ENCODE measurements at places on chromosomes 6 and 20.

DNA sequence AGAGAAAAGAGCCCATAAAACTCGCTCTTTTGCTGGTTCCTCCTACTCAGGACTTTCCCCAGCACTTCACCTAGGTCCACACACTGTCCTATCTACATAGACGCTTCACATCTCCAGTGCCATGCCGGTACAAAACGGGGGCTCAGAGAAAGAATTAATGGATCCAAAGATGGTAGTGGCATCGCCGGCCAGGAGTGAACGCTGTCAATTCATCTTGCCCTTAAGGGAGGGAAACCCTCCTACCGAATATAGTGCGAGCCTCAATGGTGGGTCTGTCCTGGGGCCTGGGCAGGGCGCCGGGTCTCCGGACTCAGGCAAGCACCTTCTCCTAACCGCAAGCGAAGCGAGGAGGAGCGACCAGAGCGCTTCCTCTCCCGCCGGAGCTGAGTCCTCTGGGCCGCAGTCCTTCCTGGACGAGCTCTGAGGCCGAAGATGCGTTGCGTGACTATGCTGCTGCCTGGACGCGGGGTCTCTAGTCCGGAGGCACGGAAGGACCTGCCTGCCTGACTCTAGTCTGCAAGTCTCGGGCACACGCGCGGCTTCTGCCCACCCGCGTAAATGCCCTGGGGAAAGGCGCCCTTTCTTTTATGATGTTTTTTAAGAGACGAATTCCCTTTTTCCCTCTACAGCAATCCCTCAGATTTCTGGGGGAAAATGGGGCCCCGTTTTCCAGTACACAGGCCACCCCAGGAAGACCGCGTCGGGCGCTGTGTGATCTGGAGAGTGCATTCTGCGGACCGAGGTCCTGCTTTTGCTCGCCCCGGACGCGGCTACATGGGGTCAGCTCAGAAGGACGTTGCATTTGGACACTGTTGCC lies 100.1 kb upstream of the PRDM1 start:
- no peak for DNase-seq

- DNase-seq, result no peak
These were observed 113.8 kb downstream of the AHI1 start for GRCh38 chr6:135383766-135384165.

GRCh38 chr6:41332842-41333736 lies 2.3 kb upstream of the NCR2 start:
- no peak for DNase-seq

DNA sequence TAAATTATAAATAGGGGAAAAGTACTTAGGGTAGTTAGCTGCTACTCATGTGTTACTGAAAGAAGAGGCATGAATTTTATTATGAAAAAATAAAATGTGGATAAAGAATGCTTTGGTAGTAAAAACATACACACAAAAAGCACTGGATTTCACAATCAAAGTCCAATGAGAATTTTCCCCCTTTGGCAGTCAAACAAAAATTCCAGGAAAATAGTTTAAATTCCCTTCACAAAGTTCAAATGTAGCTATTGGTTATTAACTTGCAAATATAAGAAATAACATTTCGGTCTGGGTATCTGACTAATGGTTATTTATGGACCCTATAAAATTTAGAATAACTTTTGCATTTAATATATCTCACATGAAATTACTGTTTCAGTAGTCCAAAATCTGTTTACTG lies 210.4 kb downstream of the FOXC1 start:
- peak; percentile 35 for DNase-seq

- peak; percentile 74 for DNase-seq
These were observed 12.5 kb upstream of the THBD start for GRCh38 chr20:23061734-23062561.

DNA sequence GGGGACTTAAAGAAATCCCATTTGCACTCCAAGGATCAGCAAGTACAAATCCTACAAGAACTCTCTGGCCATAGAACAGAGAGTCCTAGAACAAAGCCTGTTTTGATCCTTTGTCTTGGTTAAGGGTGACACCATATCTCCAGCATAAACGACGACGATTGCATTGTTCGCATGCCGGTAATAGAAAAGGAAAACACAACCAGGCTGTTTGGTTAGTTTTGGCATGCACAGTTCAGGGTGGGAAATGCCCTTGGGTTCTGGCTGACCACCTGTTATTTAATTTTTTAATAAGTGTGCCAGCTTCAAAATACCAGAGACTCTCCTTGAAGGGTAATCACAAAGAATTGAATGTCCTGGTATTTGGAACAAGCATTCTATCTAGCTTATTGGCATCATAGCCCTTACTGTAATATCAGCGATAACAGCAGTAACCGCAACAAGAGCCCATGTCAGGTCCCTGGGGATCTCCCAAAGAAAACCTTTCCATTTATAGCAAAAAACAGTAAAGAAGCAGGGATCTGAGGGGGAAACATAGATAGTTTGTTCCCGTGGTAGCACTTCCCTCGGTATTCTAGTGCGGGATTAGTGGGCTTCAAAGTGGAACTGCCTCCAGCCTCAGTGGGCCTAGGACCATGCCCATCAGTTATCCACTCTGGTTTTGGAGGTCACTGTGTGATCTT lies 77.1 kb downstream of the TMEM170B start:
- DNase-seq, result no peak

DNA sequence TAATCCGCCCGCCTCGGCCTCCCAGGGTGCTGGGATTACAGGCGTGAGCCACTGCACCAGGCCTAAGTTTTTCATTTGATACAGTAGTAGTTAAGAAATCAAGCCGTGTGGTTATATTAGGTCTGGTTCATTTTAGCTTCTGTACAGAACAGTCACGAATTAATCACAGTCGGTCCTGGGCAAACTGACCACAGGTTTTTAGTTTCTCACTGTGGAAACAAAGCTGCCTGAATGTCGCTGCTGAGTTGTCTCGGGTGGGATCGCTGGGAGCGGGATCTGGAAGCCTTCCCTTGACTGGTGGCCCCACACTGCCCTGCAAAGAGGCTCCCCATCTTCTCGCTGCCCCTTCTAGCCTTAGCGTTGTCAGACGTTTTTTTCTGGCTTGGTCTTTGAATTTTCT lies 18.6 kb downstream of the UCKL1 start:
- peak; percentile 25 for DNase-seq

DNA sequence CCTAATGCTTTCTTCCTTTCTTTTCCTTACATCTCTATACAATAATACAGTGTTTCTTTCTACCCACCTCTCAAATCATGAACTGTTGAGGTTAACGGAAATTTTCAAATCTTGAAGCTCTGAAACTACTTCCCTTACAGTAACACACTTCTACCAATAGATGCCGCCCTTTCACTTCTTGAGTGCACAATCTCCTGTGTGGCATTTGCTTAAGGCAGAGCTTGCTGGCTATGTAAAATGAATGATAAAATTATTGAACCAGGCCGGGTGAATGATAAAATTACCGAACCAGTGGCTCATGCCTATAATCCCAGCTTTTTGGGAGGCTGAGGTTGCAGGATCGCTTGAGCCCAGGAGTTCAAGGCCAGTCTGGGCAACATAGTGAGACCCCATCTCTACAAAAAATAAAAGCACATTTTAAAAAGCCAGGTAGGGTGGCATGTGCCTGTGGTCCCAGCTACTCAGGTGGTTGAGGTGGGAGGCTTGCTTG lies 56.8 kb downstream of the KCNS1 start:
- peak; percentile 86 for DNase-seq

DNA sequence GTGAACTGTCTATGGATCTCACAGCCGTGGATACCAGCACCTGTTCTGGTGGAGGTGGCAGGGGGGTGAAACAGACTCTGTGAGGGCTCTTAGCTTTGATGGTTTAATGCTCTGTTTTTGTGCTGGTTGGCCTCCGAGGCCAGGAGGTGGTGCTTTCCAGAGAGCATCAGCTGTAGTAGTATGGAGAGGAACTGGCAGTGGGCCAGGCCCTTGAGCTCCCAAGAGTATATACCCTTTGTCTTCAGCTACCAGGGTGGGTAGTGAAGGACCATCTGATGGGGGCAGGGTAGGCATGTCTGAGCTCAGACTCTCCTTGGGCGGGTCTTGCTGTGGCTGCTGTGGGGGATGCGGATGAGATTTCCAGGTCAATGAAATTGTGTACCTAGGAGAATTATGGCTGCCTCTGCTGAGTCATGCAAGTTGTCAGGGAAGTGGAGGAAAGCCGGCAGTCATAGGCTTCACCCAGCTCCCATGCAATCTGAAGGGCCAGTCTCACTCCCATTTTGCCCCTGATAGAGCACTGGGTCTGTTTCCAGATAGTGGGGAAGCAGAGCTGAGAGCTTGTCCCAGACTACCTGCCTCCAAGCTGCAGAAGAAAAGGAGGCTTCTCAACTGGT lies 102.7 kb upstream of the AHI1 start:
- no peak for DNase-seq

GRCh38 chr20:48012401-48012974 lies 227.2 kb upstream of the SULF2 start:
- peak; percentile 86 for DNase-seq

DNA sequence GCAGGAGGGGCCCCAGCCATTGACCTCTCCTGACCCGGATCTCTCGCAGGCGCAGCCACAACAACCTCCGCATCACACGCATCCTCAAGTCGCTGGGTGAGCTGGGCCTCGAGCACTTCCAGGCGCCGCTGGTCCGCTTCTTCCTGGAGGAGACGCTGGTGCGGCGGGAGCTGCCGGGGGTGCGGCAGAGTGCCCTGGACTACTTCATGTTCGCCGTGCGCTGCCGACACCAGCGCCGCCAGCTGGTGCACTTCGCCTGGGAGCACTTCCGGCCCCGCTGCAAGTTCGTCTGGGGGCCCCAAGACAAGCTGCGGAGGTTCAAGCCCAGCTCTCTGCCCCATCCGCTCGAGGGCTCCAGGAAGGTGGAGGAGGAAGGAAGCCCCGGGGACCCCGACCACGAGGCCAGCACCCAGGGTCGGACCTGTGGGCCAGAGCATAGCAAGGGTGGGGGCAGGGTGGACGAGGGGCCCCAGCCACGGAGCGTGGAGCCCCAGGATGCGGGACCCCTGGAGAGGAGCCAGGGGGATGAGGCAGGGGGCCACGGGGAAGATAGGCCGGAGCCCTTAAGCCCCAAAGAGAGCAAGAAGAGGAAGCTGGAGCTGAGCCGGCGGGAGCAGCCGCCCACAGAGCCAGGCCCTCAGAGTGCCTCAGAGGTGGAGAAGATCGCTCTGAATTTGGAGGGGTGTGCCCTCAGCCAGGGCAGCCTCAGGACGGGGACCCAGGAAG lies 4.5 kb upstream of the COL9A3 start:
- DNase-seq, result no peak

DNA sequence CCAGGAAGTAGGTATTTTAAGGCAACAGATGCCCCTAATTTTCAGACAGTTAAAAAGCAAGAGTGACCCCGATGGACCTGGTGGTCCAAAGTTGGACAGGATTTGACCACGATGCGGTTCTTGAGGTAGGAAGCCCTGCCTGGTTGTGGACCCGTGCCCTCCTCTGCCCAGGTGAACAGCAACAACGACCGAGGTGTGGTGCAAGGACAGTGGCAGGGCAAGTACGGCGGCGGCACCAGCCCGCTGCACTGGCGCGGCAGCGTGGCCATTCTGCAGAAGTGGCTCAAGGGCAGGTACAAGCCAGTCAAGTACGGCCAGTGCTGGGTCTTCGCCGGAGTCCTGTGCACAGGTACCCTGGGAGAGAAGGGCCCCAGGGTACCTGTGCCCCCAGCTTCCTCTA lies 18.7 kb downstream of the TGM6 start:
- no peak for DNase-seq

GRCh38 chr6:170448751-170449630 lies 104.1 kb downstream of the PSMB1 start:
- DNase-seq, result peak; percentile 45

- peak; percentile 42 for DNase-seq
These were observed 54.6 kb downstream of the RIN2 start for GRCh38 chr20:19812696-19813095.

GRCh38 chr20:23186808-23187207 lies 100.7 kb upstream of the CD93 start:
- no peak for DNase-seq

- DNase-seq, result no peak
These were observed 6.1 kb upstream of the LEMD2 start for GRCh38 chr6:33794910-33795623.

GRCh38 chr6:31908791-31909190 lies 6.9 kb upstream of the ZBTB12 start:
- DNase-seq, result peak; percentile 66

- no peak for DNase-seq
These were observed 179.5 kb upstream of the SOX4 start for GRCh38 chr6:21414065-21414464.

GRCh38 chr20:18904192-18904591 lies 90.6 kb downstream of the SCP2D1 start:
- DNase-seq, result no peak

- no peak for DNase-seq
These were observed 24.6 kb upstream of the CTNNBL1 start for GRCh38 chr20:37669062-37669772.

DNA sequence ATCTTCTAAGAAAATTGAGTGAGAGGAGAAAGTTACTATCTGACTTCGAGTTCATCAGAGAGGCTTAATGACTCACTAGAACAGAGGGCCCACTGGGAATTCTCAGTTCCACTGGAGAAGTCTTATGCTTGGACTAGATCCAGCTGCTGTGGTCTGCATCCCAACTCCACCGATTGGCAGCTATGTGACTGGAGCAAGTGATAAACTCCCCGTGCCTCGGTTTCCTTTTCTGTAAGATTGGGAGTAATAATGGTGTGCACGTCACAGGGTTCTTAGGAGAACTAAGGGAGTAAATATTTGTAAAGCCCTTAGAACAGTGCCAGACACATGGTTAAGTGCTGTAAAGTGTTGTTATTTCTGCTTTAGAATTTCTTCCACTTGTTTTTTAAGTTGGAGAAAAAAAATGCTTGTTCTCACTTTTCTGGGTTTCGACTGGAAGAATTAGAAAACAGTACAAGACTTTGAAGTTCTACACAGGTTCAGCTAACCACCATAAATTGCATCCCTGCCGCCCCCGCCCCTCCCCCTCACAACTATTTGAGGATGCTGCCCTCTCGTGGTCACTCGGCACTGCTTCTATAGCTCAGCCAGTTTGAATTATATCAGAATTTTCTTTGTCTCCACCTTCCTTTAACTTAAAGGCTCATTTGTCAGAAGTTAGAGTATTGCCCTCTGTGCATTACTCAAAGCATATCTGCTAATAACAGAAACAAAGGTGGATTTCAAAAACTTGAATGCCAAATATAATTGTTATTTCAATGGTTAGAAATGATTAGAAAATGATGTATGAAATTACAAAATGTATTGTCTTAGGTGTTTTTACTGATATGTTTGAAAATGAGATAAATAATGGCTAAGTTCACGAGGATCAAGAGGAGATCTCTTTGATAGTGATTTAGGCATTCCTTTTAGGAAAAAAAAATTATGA lies 95.0 kb upstream of the IFNGR1 start:
- peak; percentile 92 for DNase-seq

DNA sequence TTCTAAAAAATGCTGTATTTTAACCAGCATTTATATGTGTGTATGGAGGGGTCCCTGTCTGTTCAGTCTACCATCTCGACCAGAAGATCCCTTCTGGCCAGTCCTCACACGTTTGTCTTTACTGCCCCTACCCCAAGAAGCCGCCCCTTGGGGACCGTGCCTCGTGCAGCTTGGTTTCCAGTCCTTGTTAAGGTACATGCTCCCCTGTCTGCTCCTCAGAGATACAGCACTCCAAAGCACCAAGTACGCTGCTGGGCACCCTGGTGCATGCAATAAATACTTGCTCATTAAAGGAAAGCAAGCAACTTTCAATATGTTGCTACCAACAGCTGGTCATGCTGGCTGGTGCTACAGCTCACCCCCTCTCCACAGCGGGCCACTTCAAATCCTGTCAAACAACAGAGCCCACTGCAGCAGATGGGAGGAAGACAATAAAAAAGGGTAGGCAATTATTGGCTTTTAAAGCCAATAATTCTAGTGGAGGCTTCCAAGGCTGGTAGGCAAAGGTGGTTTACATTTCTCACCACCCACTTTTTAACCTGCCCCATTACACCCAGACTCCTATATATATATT lies 61.6 kb downstream of the PSMG4 start:
- DNase-seq, result no peak

All from fibroblast of mammary gland (primary cell).